ENCODE measurements at places on chromosomes 2 and 18.

DNA sequence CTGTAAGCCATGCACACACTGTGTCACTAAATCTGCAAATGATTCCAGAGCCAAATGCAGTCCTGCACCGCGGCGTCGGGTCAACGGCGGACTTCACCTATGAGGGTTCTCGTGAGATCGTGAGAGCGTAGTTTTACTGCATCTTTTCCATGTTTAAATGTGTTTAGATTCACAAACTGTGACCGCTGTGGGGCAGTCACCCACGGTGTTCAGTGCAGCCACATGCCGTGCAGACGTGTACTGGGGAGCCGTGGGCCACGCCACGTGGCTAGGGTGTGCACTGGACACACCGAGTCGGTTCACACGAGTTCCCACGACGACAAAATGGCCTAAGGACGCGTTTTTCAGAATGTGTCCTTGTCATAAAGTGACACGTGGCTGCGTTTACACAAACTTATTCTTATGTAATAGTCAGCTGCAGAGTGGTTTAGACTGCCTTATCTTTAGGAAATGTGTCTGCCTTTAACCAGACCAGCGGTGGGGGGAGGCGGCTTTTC is 34.1 kb downstream of the NFATC1 start:
- DNase-seq: no peak

- no peak for DNase-seq
Measured at GRCh38 chr2:106782681-106783080, 103.3 kb downstream of the ST6GAL2 start.

DNA sequence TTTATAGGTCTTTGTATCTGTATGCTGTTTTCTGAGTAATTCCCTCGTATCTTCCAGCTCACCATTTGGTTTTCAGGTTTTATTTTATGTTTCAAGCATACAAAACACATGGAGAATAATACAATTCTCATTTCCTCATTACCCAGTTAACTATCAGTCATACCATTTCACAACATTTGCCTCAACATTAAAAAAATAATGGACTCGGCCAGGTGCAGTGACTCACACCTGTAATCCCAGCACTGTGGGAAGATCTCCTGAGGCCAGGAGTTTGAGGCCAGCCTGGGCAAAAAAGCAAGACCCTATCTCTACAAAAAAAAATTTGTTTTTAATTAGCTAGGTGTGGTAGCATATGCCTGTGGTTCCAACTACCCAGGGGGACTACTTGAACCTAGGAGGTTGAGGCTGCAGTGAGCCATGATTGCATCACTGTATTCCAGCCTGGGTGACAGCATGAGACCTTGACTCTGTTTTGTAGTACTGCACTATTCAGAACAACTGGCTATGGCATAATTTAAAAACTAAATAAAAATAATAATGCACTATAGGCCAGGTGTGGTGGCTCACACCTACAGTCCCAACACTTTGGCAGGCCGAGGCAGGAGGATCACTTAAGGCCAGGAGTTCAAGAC is 20.3 kb downstream of the NPC1 start:
- no peak for DNase-seq

DNA sequence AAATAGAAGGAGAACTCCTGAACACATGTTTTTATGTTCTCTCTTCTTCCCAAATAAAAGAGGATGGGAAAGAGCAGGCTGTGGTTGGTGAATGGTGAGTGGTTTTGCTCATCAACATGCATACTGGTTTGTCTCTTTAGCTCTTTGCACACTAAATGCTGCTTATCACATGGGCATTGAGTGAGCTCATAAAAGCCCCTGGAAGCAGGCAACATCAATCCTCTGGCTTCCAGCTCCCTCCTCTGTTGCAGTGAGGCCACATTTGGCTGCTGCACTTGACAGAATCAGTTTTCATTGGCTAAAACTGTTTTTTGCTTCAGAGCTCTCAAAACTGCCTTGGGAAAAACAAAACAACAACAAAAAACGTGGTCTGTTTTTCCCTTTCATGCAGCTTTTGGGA is 1308.2 kb upstream of the NRXN1 start:
- no peak for DNase-seq
